ENCODE measurements at places on chromosomes 3 and 15.

- no peak for DNase-seq
Observed at GRCh38 chr15:36875740-36876334, 224.5 kb downstream of the MEIS2 start.

GRCh38 chr3:72829701-72830100 lies 18.5 kb downstream of the SHQ1 start:
- DNase-seq = no peak

GRCh38 chr3:20043825-20044224 lies 3.6 kb downstream of the KAT2B start:
- peak; percentile 39 for DNase-seq

DNA sequence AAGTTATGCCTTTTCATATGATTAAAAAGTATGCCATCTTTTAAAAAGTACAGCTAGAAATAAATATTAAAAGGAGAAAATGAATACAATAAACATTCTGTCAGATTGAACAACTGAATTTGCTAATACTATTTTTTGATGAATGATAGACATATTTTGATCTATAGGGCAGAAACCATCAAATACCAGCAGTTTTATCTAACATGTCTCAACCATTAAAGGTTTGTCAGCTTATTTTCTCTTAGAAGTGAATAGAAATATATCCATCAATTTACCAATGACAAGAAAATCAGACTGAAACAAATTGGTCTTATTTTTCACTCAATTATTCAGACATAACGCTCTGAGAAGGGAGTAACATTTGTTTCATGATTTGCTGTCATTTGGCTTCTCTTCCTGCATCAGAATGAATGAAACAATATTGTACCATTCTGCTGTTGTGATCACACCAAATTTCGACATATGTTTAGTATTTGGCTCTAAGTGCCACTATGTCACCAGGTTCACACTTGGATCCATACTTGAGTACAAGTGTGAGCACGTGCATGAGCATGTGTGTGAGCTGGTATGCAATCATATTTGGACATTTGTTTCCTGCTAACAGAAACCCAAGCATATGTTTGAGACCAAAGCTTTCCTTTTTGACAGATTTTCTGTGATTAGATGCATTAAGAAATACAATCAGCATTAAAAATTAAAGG lies 86.5 kb downstream of the THRB start:
- DNase-seq = no peak

- DNase-seq = peak; percentile 40
Observed at GRCh38 chr15:67680641-67681040, 138.1 kb downstream of the MAP2K5 start.

- DNase-seq = no peak
Observed at GRCh38 chr3:27130796-27131195, 238.4 kb downstream of the NEK10 start.

- DNase-seq = no peak
Observed at GRCh38 chr15:39605146-39605545, 24.3 kb downstream of the THBS1 start.

GRCh38 chr3:183548262-183548769 lies 7.2 kb downstream of the KLHL6 start:
- DNase-seq = no peak

- no peak for DNase-seq
Observed at GRCh38 chr3:38755130-38755529, 60.9 kb downstream of the SCN10A start.

GRCh38 chr3:339351-339750 lies 142.8 kb downstream of the CHL1 start:
- DNase-seq = no peak

- no peak for DNase-seq
Observed at GRCh38 chr15:51484781-51485180, 137.8 kb downstream of the DMXL2 start.

- DNase-seq = no peak
Observed at GRCh38 chr3:73259291-73259690, 197.8 kb downstream of the EBLN2 start.

- DNase-seq = no peak
Observed at GRCh38 chr15:25905140-25905539, 42.0 kb upstream of the ATP10A start.

Data from NAMALWA (cell line).